ENCODE measurements at places on chromosomes 5 and 9.

GRCh38 chr9:69319324-69320025, 5.5 kb upstream of the ENTREP1 start:
- no peak for DNase-seq

DNA sequence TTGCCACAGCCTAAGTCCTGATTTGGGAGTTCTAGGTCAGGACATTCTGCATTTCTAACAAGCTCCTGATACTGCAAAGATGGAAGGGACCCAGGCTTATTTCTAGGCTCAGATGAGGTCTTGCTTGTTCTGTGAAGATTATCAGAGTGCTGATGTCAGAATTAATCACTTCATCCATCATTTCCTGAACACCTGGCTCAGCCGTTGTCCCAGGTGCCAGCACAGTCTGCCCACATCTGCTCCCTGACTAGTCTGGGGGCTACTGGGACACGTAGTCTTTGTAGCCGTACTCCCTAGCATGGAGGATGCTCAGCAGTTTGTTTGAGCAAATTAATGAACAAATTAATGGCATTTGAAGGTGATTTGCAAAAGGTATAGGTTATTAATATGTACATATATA, 17.9 kb upstream of the SPINK4 start:
- no peak for DNase-seq

- no peak for DNase-seq
Observed at GRCh38 chr5:67192719-67193438, 3.7 kb downstream of the CD180 start.

DNA sequence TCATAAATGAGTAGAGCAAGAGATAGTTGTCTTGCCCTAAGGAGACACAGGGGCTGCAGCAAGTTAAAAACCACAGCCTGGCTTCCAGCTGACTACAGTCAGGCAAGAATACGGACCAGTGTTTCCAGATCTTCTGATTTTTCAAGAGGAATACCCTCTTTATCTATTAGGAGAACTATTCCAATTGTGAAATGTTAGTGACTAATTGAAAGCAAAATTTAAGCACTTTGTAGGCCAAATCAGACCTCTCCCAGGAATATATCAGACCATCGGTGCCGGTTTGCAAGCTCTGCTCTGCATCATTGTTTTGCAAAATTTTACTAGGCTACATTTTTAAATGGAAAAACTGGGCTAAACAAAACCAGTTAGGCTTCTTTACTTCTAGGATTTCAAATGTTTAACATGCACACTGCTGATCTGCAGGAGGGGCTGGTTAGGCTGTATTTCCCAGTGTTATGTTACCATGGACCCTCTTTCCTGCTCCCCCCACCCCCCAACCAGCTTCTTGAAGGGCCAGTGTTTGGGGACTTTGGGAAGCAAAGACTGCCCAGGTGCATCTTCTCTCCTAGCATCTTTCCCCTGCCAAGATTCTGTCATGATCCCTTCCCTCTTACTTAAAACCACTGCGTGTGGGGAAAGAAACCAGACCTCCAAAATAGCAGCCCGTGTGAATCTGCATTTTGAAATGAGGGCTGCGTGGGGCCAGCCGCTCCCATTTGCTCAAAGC, 1.1 kb upstream of the ARSI start:
- no peak for DNase-seq

DNA sequence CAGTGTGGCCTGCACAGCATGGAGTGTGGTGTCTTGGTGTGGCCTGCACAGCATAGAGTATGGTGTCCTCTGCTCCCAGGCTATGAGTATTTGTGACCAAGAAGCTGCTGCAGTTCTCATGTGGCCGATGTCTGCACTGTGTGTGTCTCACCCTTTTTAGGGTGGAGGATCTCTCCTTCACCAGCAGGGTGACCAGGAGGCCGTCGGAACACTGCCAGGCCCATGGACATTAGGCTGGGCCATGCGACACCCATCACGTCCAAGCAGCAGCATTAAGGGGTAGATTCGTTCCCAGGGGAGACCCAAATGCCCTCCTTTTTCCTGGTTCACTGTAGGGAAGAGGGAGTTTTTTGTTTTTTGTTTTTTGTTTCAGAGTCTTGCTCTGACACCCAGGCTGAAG, 115.3 kb upstream of the SPIN1 start:
- DNase-seq, result no peak

DNA sequence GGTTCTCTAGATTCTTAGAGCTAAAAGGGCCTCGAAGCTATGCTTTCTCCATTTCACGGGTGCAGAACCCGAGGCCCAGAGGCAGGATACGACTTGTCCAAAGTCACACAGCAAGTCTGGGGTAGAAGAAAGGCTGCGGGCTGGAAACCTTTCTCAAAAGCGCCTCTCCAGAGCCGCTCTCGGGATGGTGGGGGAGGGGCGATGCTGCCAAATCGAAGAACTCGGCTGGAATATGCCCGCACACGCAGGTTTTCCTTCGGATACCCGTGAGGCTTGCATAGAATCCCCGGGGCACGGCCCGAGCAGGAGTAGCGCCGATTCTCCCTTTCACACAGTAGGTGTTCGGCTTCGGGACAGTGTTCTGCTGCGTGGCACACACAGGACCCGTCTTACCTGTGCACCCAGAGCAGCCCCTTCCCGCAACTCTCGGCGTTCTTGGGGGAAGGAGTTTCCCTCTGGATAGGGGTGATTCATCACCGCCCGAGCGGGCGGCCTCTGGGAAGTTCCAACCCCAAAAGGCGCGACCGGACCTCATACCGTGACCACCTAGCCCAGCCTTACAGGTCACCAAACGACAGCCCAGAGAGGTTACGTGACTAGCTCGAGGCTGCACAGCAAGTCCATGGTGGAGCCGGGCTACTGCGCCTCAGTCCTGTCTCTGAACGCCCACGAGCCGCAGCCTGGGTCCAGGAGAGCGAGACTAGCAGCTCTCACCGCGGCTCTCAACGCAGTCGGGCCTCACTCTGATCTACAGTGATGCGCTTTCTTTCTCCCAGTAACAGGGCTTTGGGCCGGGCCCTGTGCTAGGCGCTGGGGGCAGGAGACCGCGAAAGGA, 4.1 kb downstream of the PAX5 start:
- DNase-seq, result no peak

GRCh38 chr5:160105686-160106360, 13.4 kb downstream of the PWWP2A start:
- no peak for DNase-seq

DNA sequence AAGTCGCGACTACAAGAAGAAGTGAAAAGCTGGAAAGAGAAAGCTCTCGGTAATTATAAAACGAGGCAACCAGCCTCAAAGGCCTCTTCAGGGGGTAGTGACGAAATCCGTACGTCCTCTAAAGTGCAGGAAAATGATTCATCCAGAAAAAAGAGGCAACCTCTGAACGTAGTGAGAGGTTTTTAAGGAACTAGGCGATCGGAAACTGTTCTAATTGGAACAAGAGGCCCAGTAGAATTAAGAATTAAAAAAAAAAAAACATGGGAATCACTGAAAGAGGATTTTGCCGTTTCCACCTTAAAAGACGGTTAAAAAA, 1.0 kb downstream of the CSNK1A1 start:
- no peak for DNase-seq

DNA sequence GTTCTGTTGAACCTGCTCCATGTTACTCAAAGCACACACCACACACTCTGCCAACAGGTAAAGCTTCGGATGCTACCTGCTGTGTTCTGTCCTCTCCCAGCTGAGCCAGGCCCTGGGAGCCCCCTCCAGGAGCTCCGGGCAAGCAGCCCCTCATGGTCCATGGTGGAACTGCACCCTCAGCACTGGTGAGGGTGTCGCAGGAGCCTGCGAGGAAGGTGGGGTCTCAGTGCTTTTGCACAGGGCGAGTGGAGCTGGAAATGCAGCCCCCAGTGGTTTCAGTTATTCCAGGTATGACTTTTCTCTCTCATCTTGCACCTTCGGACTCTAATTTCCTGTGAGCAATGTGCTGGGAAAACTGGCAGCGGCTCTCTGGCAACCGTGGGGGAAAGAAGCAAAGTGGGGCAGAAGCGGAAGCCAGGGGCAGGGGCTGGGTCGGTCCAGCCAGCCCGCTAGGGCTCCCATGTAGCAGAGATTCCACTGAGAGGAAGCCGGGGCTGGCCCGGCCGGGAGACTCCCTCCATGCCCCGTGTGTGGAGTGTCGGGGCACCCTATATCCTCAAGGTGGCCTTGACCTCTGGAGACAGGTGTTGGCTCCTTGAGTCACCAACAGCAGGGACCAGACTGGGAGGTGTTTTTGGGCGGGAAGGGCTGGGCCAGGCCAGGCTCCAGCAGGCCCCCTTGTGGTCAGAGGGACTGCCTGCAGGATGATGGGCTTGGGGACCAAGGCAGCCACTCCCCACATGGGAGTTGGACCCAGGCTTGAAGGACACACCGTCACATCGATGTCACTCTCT, 75.6 kb upstream of the PRSS3 start:
- no peak for DNase-seq

- DNase-seq, result no peak
Observed at GRCh38 chr5:96516631-96517071, 83.6 kb upstream of the PCSK1 start.

- DNase-seq, result no peak
Observed at GRCh38 chr5:60836131-60836530, 7.9 kb downstream of the ELOVL7 start.

DNA sequence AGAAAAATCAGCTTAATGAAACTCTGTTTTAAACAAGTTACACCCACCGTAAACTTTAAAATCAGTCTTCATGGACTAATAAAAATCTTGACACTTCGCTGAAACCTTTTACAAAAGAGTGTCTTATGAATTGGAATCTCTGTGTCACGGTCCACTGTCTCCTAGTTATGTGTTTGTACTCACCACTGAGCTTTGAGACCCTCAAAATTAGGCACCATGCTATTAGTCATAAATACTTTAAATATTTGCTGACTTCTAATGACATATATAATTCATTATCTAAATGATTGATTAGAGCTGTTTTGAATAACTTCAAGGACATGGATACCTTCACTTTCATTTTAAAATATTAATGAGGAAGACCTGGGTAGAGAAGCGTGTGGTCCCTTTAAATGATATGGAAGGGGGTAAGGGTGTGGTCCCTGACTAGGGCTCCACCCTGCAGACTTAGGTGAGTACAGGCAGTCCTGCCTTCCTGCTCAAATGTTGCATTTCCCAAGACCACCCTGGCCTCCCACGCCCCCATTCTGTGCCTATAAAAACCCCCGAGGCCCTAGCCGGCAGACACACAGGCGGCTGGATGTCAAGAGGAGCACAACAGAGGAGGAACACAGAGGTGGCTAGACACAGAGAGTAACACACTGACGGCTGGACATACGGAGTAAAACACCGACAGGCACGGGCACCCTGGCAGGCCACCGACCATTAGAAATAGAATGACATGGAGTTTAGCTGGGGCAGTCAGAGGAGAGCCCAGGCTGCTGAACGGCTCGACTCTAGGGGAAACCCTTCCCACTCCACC, 179.0 kb upstream of the CDH9 start:
- DNase-seq, result no peak

GRCh38 chr5:26669523-26669922, 368.9 kb downstream of the CDH9 start:
- no peak for DNase-seq

- DNase-seq, result peak; percentile 29
Observed at GRCh38 chr5:74919487-74919886, 53.3 kb upstream of the FAM169A start.

GRCh38 chr5:111494355-111494999, 17.9 kb downstream of the STARD4 start:
- no peak for DNase-seq

- no peak for DNase-seq
Observed at GRCh38 chr9:19469271-19469670, 60.5 kb downstream of the ACER2 start.

- no peak for DNase-seq
Observed at GRCh38 chr9:113646491-113646890, 183.0 kb downstream of the RGS3 start.

- no peak for DNase-seq
Observed at GRCh38 chr9:115849679-115850412, 303.7 kb upstream of the PAPPA start.

DNA sequence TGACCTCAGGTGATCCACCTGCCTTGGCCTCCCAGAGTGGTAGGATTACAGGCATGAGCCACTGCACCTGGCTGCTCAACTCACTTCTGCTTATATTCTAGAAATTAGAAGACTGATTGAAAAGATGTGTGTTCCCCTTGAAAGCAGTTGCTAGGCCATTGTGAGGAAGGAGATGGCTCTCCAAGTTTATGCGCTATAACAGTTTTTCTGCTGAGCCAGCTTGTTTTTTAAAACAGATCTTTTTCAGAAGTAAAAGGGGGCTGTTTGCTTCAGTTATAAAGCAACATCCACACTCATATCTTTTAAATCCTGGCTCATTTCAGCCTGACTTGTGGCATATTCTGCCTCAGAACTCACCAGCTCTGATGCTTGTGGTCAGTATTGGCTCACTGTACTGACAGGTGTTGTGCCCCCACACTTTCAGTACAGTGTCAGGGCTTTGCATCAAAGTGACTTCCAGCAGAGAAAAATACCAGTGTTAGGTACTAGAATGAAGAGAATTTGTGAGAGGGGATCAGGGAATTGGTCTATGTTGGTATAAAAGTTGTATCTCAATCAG, 49.4 kb downstream of the NUP214 start:
- no peak for DNase-seq

DNA sequence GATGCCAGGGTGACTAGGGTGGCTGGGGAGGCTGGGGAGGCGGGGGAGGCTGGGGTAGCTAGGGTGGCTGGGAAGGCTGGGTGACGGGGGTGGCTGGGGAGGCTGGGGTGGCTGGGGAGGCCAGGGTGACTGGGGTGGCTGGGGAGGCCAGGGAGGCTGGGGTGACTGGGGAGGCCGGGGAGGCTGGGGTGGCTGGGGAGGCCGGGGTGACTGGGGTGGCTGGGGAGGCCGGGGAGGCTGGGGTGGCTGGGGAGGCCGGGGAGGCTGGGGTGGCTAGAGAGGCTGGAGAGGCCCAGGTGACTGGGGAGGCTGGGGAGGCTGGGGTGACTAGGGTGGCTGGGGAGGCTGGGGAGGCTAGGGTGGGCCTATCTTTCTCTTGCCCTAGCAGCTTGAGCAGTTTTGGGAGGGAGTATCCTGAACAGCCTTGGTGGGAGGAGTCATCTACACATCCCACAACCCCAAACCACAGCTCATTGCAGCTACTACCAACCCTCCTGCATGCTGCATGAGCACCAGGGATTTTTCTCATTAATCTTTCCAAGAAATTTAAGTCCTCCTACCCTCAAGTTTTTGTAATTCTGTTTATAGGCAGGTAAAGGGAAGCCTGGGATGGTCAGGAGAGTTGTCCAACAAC, 203.2 kb upstream of the IRX1 start:
- peak; percentile 5 for DNase-seq

- DNase-seq, result no peak
Observed at GRCh38 chr9:4080921-4081895, 218.7 kb downstream of the GLIS3 start.

GRCh38 chr5:57538341-57538955, 55.8 kb upstream of the ACTBL2 start:
- DNase-seq, result peak; percentile 3
